ENCODE measurements at places on chromosomes 3 and 15.

GRCh38 chr15:73787621-73788020 is 34.5 kb upstream of the INSYN1 start:
- DNase-seq: no peak

- peak; percentile 15 for DNase-seq
Observed at GRCh38 chr15:90286678-90287077, 21.2 kb downstream of the NGRN start.

- no peak for DNase-seq
Observed at GRCh38 chr3:9224490-9224889, 25.0 kb downstream of the SRGAP3 start.

DNA sequence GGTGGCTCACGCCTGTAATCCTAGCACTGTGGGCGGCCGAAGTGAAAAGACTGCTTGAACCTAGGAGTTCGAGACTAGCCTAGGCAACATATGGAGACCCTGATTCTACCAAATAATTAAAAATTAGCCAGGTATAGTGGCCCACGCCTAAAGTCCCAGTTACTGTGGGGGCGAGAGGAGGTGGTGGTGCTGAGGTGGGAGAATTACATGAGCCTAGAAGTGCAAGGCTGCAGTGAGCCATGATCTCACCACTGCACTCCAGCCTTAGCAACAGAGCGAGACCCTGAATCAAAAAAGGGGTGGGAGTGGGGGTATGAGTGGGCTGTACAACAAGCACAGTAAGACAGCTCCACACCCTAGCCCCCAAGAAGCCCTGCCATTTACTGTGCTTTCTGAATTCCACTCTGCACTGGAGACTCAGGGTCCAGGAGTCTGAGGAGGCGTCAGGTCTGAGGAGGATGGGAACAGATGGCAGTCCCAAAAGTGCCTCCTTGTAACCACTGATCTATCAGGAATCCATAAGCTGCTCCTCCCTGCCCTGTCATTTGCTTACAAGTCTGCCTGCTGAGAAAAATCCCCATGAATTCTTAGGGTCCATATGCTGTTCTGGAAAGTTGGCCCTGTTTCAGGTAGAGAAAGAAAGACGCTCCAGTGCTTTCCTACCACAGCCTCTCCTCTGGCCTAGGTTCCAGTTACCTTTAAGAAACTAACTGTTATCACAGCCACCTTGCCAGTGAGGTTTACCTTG is 171.1 kb downstream of the MAGI1 start:
- no peak for DNase-seq

GRCh38 chr15:101469520-101470288 is 19.8 kb downstream of the PCSK6 start:
- DNase-seq: no peak

DNA sequence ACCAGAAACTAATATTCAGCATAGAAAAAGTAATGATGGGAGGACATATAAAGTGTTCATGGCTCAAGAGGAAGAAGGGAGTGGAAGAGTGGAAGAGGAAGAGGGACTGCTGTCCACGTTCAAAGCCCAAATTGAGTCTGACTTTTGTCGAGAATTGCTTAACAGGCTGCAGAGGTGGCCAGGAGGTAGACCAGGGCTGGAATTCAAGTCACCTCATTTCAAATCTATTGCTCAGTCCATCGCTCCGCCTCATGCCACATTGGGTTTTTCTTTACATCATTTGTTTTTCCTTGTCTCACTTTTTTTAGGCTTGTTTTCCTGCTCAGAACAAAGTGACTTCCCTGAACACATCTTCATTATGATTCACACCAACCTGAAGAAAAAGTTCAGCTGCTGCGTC is 97.0 kb downstream of the RPL39L start:
- DNase-seq: no peak

DNA sequence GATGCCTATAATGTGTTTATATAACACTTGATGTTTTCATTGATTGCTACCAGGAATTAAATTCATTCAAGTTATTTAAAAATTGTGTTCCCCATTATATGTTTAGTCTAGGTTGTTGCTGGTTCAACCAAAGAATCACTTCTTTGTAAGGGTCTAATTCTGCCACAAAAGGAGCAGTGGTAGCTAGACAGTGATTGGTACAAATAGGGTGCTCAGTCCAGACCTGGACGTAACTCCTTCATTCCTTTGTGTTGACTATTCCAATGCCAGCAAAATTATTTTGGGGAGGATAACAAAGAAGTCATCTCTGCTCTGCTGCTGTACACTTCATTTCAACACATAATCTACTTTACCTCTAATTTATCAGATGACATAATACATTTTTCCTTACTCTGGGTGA is 1.2 kb downstream of the CHMP2B start:
- DNase-seq: no peak

DNA sequence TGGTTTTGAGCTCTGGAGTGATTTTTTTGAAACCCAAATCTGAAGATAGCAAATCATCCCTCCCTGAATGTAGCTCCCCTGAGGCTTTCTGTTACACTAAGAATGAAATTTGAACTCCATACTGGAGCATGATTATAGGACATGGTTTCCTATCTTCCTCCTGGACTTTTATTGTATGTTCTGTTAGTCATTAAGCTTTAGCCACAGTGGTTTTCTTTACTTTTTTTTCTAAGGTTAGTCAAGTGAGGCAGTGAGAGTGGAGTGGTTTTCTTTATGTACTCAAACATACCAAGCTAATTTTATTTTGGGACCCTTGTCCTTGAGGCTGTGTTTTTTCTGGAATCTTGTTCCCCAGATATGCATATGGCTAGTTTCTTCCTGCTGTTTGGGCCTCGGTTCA is 55.2 kb upstream of the FRMD4B start:
- no peak for DNase-seq

DNA sequence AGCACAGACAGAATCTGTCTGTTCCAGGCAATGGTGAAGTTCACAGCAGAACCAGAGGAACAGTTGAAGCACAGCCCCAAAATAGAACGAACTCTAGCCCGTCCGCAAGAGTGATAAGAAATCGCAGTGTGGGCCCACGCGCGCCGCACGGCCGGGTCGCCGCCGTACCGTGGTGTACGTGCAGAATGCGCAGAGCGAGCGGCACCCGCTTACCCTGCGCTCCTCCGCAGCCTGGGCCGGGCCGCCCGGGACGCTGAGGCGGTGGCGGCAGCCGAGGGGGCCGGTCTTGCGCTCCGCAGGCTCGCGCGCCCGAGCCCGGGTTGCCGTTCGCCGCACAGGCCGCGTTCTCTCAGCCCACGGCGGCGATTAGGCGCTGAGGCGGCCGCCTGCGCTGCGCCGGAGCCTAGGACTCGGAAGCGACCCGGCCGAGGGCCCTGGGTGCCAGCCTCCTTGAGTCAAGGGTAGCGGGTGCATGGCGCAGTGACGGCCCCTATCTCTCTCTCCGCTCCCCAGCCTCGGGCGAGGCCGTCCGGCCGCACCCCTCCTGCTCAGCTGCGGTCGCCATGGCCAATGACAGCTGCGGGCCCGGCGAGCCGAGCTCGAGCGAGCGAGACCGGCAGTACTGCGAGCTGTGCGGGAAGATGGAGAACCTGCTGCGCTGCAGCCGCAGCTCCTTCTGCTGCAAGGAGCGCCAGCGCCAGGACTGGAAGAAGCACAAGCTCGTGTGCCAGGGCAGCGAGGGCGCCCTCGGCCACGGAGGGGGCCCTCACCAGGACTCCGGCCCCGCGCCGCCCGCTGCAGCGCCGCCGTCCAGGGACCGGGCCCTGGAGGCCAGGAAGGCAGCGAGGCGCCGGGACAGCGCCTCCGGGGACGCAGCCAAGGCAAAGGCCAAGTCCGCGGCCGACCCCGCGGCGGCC is 20.5 kb downstream of the WDR73 start:
- peak; percentile 50 for DNase-seq

GRCh38 chr15:77009646-77010311 is 14.9 kb downstream of the PSTPIP1 start:
- no peak for DNase-seq

DNA sequence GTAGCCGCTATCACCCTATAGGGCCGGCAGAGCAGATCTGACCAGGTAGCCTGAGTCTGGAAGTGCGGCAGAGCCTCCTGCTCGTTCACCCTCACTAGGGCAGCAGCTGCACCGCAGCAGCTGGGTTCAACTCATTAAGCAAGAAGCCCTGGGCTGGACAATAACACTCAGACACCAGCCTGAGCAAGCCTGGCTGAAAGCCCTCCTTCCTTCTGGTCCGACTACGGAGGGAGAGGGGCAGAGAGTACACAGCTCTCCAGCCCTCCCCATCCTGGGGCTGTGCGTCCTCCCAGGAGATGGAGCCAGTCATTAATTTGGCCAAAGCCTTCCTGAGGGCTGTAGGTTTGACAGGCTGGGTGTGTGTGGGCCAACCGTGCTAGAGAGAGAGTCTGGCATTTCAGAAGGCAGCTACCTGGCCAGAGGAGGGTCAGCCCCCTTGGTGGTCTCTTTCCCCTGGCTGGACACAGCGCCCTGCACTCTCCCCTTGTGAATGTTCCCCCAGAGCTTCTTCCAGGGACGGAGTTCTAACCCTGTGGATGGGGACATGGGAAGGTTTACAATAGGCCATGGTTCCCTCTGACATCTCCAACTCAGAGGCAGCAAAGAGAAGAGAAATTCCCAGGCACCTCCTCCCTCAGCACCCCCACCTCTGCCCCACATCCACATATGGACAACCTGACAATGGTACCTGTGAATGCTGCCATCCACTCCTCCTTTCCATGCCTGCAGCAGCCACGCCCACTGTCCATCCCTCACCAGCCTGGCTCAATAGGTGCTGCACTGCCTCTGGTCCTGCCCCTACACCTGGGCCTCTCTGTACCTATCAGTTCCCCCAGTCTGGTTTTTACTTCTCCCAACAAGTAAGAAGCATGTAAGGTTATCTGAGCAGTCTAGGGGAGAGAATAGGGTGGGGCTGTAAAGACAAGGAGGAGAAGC is 6.5 kb downstream of the CHRNB4 start:
- DNase-seq: no peak

DNA sequence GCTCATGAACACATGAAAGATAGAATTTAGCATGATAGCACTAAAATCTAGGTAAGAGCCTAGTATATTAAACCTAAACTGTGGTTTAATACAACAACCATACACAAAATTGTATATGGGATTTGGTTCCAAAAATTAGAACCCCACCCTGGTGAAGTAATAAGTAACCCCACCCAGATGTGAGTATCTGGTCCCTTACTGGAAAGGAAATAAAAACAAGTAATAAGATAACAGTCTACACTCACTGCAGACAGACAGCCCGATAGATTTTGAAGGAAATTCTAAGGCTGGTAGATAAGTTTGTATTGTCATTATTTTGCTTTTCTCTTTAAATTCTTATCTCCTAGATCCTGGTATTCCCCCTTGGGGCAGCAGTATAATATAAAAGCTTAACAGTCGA is 184.9 kb downstream of the ZBTB20 start:
- no peak for DNase-seq

- no peak for DNase-seq
Observed at GRCh38 chr3:107345822-107346405, 31.3 kb upstream of the CCDC54 start.

GRCh38 chr3:184677344-184678316 is 34.2 kb downstream of the MAGEF1 start:
- DNase-seq: no peak

GRCh38 chr3:42771271-42771670 is 1.8 kb downstream of the CCDC13 start:
- DNase-seq: no peak

DNA sequence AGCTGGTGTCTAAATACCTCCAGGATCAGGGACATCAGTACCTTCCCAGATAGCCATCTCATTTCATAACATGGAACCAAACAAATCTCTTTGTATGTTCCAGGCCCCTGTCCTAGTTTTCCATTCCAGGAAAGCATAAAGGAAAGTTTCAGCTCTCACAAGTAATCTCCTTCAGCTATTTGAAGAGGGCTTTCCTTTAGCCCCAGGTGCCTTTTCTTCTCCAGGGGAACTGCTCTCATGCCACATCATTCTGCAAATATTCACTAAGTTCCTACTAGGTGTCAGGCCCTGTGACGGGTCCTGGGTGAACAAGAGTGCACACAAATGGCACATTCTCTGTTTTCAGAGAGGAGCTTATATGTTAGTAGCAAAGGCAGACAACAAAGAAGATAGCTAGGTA is 136.1 kb downstream of the ADAMTS9 start:
- DNase-seq: no peak

GRCh38 chr3:40765884-40766283 is 241.1 kb downstream of the ZNF621 start:
- DNase-seq: no peak

DNA sequence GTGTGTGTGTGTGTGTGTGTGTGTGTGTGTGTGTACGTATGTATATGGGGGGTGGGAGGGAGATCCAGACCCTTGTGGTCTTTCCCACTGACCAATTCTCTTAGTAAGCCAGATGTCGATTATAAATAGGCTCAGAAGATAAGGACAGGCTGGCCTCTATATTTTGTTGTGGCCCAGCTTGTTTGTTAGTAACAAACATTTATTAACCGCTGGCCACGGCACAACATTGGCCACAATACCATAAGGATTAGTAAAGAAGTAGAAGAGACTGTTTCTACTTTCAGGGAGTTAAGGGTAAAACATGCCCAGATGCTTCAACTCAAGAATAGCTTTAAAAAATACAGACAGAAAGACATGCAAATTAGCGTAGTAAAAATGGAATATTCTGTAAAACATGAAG is 58.1 kb downstream of the ABHD2 start:
- no peak for DNase-seq

- no peak for DNase-seq
Observed at GRCh38 chr3:57041674-57042073, 18.8 kb upstream of the SPATA12 start.

GRCh38 chr3:162328649-162329048 is 832.0 kb downstream of the OTOL1 start:
- no peak for DNase-seq

- no peak for DNase-seq
Observed at GRCh38 chr15:80846031-80846815, 67.1 kb downstream of the CEMIP start.

DNA sequence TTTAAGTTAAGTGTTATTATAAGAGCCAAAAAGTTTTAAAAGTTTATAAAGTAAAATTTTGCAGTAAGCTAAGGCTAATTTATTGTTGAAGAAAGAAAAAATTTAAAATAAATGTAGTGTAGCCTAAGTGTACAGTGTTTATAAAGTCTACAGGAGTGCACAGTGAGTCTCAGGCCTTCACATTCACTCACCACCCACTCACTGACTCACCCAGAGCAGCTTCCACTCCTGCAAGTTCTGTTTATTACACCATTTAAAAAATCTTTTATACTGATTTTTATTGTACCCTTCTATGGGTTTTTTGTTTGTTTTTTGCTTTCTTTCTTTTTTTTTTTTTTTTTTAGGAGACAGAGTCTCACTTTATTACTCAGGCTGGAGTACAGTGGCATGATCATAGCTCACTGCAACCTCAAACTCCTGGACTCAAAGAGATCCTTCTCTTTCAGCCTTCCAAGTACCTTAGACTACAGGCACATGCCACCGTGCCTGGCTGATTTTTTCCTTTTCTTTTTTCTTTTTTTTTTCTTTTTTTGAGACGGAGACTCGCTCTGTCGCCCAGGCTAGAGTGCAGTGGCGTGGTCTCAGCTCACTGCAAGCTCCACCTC is 25.9 kb downstream of the CSTA start:
- DNase-seq: no peak

DNA sequence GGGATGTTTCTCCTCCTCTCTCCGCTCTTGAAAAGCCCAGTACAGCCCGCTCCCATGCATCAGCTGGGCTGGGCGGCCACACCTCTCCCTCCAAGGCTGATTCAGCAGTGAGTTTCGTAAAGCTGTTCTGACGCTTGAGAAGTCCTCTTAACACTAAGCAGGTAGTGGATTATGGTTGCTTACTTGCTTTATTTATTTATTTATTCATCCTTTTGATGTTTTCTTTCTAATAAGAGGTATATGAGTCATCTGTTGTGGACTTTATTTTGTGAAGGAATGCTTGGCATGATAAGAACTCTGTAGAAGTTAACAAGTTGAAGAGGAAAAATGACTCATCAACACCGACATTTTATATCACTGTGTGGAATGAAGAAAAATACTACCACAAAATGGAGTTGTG is 285.0 kb downstream of the SQOR start:
- DNase-seq: no peak

Measured in stimulated activated CD4-positive, alpha-beta T cell treated with anti-CD3 and anti-CD28 coated beads, Interleukin-1b, Interleukin-23, amount 100 ng/mL, for 4 hours (primary cell).